Fibroblast of skin of right biceps (primary cell): ENCODE measurements at places on chromosomes 11 and 22.

- no peak for DNase-seq
These were observed 42.4 kb upstream of the TSKU start for GRCh38 chr11:76740772-76741171.

GRCh38 chr22:35212009-35212408, 45.3 kb upstream of the HMGXB4 start:
- DNase-seq, result no peak

DNA sequence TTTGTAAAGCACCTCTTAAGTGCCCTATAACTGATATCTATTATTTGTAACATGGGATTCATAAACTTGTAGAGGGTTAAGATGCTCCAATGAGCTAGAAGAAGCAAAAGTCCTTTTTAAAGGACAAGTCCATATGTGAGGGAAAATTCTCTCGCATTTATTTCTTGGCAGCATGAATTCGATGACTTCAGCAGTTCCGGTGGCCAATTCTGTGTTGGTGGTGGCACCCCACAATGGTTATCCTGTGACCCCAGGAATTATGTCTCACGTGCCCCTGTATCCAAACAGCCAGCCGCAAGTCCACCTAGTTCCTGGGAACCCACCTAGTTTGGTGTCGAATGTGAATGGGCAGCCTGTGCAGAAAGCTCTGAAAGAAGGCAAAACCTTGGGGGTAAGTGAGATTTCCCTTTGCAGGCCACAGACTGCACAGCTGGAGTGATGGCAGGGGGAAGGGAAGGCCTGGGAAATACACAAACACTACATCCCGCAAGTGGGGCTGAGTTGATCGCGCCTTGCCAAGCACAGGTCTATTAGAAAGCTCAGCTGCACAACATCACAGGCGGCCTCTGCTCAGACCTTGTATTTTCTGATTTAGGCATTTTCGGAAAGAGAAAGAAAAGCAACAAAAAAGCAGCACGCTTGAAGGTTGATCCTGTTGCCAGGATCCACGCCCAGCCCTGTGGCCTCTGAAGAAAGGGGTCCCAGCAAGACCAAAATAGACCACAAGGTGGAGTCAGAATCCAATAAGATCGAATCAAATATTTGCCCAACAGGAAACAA, 1.5 kb downstream of the MS4A8 start:
- DNase-seq, result no peak

DNA sequence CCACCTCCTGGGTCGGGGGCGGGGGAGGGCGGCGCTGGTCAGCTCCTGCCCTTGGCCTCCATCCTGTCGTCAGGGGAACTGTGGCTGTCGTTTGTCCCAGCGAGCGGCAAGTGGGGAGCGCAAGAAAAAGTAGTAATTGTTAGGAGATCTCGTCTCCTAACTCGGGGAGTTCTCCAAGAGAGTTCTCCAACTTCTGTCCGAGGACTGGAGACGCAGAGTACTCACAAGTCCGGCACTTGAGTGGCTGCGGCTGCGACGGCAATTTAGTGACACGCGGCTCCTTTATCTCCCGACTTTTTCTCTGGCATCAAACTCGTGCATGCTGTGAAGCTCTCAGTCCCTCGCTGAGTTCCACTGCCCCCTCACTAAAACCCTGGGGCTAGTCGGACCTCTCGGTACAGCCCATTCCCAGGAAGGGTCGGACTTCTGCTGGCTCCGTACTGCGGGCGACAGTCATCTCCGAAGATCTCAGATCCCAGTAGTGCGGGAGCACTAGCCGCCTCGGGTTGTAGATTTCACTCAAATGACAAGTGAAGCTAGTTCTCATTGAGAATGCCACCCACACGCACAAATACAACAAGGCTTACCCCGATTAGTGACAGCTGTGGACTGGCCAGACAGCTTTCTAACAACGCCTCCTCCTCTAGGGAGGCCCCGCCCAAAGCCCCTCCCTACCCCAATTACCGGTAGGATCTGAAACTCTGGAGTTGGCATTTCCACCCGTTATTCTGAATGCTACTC, at the start of gene PGR:
Gene PGR (minus strand): TSS at position 611 of the 741 bp plus-strand sequence. CDS start 743 bp downstream, outside the sequence.
- DNase-seq, result no peak

DNA sequence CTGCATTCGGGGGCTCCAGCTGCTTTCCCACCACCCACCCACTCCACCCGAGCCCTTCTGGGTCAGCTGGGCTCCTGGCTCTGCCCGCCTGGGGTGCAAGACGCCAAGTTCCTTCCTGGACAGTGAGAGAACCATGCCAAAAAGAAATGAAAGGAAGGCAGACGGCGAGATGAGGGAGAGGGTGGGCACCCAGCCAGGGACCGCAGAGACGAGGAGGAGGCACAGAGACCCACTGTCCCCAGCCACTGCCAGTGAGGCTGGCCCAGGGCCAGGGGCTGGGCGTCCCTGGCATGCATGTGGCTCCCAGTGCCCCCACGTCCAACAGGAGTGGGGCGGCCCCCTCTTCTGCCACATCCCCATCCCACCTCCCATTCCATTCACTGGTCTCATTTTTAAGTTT, 10.8 kb upstream of the CD81 start:
- DNase-seq, result no peak

DNA sequence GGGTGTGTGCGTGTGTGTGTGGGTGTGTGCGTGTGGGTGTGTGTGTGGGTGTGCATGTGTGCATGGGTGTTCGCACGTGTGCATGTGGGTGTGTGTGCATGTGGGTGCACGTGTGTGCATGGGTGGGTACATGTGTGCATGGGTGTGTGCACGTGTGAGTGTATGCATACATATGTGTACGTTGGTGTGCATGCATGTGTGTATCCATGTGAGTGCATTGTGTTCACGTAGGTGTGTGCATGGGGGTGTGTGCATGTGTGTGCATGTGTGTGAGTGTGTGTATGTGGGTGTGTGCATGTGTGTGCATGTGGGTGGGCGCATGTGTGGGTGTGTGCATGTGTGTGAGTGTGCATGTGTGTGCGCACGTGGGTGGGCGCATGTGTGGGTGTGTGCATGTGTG, 19.9 kb upstream of the APOBEC3A start:
- no peak for DNase-seq

- no peak for DNase-seq
These were observed 17.4 kb upstream of the SLC1A2 start for GRCh38 chr11:35436581-35437250.

GRCh38 chr22:30566125-30566524, 8.3 kb downstream of the GAL3ST1 start:
- DNase-seq, result no peak

- DNase-seq, result peak; percentile 18
These were observed 1.5 kb downstream of the CRKL start for GRCh38 chr22:20918663-20919218.

GRCh38 chr11:72807792-72808191, 6.4 kb upstream of the ATG16L2 start:
- DNase-seq, result no peak

- DNase-seq, result no peak
These were observed 36.6 kb downstream of the RPUSD4 start for GRCh38 chr11:126174816-126175215.

- DNase-seq, result no peak
These were observed 12.1 kb downstream of the PPM1F start for GRCh38 chr22:21940521-21940920.

GRCh38 chr22:31099386-31099785, 8.0 kb downstream of the SELENOM start:
- no peak for DNase-seq

DNA sequence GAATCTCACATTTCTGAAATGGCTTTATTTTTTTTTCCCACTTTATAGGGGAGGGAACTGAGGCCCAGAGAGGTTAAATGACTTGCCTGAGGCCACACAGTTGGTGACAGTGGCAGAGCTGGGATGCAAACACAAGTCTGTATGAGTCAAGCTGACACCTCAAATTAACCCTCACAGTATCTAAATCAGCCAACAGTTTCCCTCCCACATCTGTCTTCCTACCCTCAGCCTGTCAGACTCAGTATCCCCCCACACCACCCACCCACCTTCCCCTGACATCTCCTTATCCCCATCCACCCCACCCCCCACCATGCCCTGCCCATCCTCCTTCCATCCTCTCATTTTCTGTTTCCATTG, 95.2 kb downstream of the TP53I11 start:
- no peak for DNase-seq

- DNase-seq, result no peak
These were observed 117.3 kb upstream of the GRK3 start for GRCh38 chr22:25447067-25447685.

GRCh38 chr11:12291313-12291712, 86.1 kb upstream of the PARVA start:
- DNase-seq, result no peak

- DNase-seq, result no peak
These were observed 20.1 kb upstream of the NNMT start for GRCh38 chr11:114276077-114276476.

GRCh38 chr11:118086913-118087768, at the start of gene SMIM35:
Gene SMIM35, minus strand, starts transcription at chr11:118086963. Its CDS starts 206 bp downstream, at chr11:118086757.
- no peak for DNase-seq

- DNase-seq, result peak; percentile 88
These were observed 30.3 kb upstream of the PISD start for GRCh38 chr22:31692186-31692886.

GRCh38 chr22:24685531-24686190, 82.7 kb downstream of the GGT1 start:
- no peak for DNase-seq

DNA sequence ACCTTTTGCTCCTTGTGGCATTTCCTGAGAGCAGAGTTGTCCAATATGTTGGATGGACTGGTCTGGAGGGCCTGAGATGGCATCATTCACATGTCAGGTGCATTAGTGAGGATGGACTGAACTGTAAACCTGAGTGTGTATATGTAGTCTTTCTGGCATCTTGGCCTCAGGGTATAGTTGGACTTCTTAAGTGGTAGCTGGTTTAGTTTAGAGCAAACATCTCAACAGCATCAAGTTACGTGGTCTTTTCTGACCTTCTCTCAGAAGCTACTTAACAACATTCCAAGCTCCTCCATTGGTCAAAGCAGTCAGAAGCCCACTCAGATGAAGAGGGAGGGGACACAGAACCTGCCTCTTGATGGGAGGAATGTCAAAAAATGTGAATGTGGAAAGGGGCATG, 829.9 kb downstream of the METTL15 start:
- DNase-seq, result no peak

GRCh38 chr11:107265591-107266121, 192.0 kb downstream of the CWF19L2 start:
- no peak for DNase-seq

- peak; percentile 81 for DNase-seq
These were observed 24.3 kb upstream of the PICK1 start for GRCh38 chr22:38032681-38033521.

DNA sequence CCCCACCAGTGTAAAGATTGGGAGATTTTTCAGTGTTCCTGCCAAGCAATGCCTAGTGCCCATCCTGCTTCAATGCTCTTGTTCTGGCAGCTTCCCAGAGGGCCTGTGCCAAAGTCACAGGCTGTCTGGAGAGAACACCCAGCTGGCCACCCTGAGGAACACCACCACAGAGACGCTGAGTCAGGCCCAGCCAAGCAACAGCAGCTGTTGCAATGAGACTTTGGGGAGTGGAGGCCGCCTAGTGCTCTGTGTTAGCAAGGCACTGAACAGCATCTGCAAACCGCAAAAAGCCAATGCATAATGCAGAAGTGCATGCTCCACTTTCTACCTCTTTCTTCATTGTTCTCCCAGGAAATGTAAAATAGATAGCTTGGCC, 168.1 kb downstream of the NXPE2 start:
- DNase-seq, result no peak
